GM23338 (cell line): ENCODE measurements at places on chromosomes 7 and 10.

GRCh38 chr7:127677433-127678230 is 25.6 kb downstream of the SND1 start:
- H3K4me3 ChIP-seq = no peak overlapping the region
- peaks cover 75% of the 10 kb centered on the region for H3K4me1 ChIP-seq
- peaks cover under 1% of the 10 kb centered on the region; the same call in 1 of the 2 replicates for H3K36me3 ChIP-seq
- H3K27ac ChIP-seq = peak overlapping the region; percentile 79

- peaks cover 12% of the 10 kb centered on the region for H3K4me1 ChIP-seq
- H3K27me3 ChIP-seq = peaks cover 50% of the 10 kb centered on the region
- DNase-seq = peak; percentile 90
- no peak overlapping the region for H3K27ac ChIP-seq
- H3K36me3 ChIP-seq = no peaks in the 10 kb centered on the region
- no peak overlapping the region for H3K4me3 ChIP-seq
Observed at GRCh38 chr10:101041252-101041761, 10.3 kb downstream of the SFXN3 start.

DNA sequence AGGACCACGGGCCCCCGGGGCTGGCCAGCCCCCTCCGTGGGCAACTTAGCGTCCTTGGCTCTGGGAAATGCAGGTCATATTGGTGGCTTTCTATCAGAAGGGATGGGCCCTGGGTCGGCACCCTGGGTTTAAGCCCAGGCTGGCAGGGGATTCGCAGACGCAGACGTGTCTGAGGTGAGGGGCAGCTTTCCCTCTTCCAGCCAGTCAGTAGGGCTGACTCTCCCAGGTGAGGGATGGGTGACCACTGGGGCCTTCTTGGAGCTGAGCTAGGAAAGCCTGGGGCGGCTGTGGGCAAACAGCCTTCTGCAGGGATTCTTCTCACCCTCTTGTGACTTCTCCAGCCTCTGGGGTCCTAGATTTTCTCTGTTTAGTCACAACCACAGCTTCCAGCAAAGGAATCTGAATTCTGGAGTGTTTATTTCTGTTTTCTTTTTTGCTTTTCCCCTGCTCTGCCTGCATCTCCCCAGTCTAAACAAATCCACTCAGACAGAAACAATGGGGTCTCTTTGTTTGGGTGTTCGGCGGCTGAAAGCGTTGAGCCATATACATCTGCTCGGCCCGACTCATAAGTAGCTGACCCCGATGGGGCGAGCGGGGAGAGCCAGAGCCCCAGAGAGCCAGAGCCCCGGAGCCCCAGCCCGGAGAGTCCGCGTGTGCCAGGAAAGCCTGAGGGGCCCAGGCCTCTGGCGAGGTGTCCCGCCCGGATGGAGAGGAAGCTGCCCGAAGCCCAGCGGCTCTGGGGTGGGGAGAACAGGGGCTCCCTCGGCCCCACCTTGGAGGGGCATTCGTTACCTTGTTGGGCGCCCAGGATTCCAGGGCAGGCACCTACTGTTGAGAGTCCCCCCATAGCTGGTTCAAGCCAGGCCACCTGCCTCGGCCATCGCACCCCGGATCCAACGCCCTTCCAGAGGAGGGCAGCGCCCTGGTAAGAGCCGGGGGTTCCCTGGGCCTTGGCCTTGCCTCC is 2.0 kb downstream of the MNX1 start:
- H3K36me3 ChIP-seq = no peaks in the 10 kb centered on the region
- peaks cover 97% of the 10 kb centered on the region for H3K27me3 ChIP-seq
- peak overlapping the region; percentile 41; the same call in 1 of the 2 replicates for H3K4me3 ChIP-seq
- H3K4me1 ChIP-seq = peaks cover 58% of the 10 kb centered on the region
- DNase-seq = peak; percentile 40

GRCh38 chr7:108499566-108499965 is 26.4 kb downstream of the PNPLA8 start:
- H3K27ac ChIP-seq = no peak overlapping the region
- H3K27me3 ChIP-seq = no peaks in the 10 kb centered on the region
- H3K4me1 ChIP-seq = no peaks in the 10 kb centered on the region
- H3K4me3 ChIP-seq = no peak overlapping the region
- no peaks in the 10 kb centered on the region for H3K36me3 ChIP-seq
- DNase-seq = no peak

DNA sequence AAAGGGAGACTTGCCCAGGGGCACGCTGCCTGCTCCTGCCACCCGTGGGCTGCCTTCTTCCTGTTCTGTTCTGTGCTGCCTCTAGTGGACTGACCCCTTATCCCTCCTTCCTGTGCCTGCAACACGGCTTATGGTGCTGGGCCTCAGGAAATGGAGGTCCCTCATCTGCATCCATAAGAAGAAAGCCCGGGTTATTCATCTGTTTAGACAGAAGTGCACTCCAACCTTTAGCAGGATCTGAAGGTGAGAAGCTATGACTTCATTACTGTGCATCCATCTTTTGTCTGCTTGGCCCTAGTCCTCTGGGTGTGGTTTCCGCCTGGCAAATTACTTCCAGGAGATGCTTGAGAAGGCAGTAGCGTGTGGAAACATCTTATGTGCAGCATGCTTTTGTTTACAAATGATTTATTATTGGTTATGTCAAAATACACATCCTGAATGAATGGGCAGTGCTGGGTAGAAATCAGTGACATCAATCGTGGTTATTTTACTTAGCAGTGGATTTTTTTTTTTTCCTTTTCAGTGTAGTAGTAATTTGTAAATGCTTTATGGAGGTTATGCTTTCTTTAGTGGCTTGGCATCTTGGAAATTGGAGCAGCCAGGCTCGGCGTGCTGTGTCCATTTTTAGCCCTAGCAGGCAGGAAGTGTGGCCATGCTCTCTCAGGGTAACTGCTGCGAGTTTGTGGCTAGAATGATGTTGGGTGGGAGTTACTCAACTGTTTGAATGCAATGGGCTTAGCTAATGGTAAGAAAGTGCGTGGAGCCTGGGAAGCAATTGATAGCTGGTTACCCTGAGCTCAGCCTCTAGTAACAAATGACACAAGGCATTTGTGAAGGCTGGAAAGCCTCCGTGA is 12.7 kb downstream of the PTPRE start:
- H3K36me3 ChIP-seq = no peaks in the 10 kb centered on the region
- no peak overlapping the region for H3K4me3 ChIP-seq
- H3K4me1 ChIP-seq = no peaks in the 10 kb centered on the region

- no peak overlapping the region for H3K27ac ChIP-seq
- peak overlapping the region; percentile 67 for H3K4me3 ChIP-seq
- no peak for DNase-seq
- H3K36me3 ChIP-seq = no peaks in the 10 kb centered on the region
Observed at GRCh38 chr10:110672580-110672919, 28.4 kb downstream of the RBM20 start.

DNA sequence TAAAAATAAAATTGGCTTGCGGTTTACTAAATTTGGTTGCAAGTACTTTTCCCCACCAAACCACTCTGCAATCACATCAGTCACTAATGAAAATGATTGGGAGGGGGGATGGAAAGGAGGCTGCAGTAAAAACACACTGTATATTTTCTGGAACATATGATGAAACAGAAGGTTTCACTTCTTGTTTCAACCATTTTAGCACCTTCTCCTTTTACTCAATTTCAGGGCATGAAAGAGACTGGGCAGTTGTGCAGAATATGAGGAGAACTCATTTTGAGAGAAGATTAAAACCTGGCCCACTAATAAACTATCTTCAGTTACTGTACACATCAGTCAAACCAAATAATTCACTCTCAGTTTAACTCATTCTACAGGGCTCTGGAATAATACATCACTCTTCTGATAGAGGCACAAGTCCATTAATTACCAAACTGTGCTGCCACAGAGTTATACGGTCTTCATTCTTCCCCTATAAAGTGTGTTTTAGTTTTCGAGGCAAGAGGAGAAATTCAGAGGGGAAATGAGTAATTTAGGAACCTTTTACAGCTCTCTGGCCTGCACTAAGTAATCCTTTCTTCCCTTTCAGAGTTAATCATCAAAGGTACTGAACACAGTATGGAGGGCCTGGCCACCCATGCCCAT is 25.5 kb downstream of the JAZF1 start:
- H3K36me3 ChIP-seq = no peaks in the 10 kb centered on the region
- no peak for DNase-seq
- no peak overlapping the region for H3K4me3 ChIP-seq

GRCh38 chr10:62062752-62063512 is 161.4 kb downstream of the ARID5B start:
- H3K4me3 ChIP-seq = no peak overlapping the region
- DNase-seq = no peak

DNA sequence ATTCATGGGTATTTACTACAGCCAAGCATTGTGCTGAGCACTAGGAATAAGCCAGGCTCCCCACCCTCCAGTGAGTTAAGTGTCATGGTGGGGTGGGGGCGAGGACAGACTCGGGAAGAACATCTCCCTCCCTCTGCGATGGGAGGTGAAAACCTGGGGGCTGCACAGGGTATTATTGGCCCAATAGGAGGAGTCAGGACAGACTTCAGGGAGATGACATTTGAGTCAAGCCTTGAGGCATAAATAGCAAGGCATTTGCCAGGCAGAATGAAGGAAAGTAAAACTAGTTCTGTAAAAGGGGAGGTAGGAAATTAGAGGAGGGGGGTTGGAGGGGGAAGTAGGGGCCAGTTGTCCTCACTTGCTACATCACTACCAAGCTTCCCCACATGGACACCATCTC is 18.9 kb downstream of the NKX2-3 start:
- H3K36me3 ChIP-seq = no peaks in the 10 kb centered on the region
- H3K4me1 ChIP-seq = peaks cover 12% of the 10 kb centered on the region
- H3K27me3 ChIP-seq = peaks cover 38% of the 10 kb centered on the region

DNA sequence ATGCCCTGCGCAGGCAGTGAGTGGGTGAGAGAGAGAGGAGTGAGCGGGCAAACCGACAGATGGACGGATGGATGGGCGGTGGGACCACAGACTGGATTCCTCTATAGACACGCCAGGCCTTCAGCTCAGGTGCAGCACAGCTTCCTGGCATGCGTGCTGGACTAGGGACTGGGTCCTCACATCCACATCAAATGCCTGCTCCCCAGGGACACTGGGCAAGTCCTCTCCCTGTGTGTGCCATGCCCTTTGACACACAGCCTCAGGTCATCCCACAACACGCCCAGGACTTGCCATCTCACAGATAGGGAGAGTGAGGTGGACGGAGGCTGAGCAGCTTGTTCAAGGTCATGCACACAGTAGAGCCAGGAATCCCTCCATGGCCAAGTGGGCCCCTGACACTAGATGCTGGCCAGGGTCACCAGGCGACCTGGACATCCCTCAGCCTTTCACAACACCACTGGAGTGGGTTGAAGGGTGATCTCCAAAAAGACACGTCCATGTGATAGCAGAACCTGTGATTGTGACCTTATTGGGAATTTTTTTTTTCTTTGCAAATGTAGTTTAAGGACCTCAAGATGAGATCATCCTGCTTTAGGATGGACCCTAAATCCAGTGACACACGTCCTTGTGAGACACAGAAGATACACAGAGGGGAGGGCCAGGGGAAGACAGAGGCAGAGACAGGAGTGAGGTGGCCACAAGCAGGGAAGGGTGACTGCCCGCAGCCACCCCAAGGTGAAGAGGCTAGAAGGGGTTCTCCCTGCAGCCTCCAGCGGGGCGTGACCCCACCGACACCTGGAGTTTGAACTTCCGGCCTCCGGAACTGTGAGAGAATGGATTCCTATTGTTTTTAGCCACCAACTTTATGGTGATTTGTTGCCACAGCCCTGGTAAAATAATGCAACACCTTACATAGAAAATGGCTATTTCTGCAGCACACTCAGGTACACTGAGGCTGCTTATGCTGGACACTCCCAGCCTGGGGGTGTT is 155.0 kb upstream of the CHST15 start:
- DNase-seq = no peak
- H3K36me3 ChIP-seq = no peaks in the 10 kb centered on the region
- H3K27ac ChIP-seq = no peak overlapping the region

- no peak overlapping the region for H3K27ac ChIP-seq
- no peaks in the 10 kb centered on the region for H3K27me3 ChIP-seq
- no peak for DNase-seq
- no peaks in the 10 kb centered on the region for H3K36me3 ChIP-seq
- no peak overlapping the region for H3K4me3 ChIP-seq
Observed at GRCh38 chr10:126549344-126549743, 121.1 kb downstream of the C10orf90 start.

DNA sequence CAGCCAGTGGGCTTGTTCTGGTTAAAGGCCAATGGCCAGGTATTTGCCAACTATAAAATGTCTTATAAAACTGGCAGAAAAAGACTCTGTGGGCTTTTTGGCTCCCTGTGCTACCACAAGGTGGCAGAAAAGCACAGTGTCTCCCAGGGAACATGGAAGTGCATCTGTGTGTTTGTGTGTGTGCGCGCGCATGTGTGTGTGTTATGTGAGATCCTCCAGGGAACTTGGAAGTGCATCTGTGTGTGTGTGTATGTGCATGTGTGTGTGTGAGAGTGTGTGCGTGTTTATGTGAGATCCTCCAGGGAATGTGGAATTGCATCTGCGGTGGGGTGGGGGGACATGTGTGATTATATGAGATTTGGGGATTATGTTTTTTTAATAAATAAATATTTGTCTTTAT is 30.2 kb upstream of the ABI1 start:
- peak; percentile 85 for DNase-seq
- peaks cover 8% of the 10 kb centered on the region; the same call in 1 of the 2 replicates for H3K4me1 ChIP-seq
- no peak overlapping the region for H3K4me3 ChIP-seq

DNA sequence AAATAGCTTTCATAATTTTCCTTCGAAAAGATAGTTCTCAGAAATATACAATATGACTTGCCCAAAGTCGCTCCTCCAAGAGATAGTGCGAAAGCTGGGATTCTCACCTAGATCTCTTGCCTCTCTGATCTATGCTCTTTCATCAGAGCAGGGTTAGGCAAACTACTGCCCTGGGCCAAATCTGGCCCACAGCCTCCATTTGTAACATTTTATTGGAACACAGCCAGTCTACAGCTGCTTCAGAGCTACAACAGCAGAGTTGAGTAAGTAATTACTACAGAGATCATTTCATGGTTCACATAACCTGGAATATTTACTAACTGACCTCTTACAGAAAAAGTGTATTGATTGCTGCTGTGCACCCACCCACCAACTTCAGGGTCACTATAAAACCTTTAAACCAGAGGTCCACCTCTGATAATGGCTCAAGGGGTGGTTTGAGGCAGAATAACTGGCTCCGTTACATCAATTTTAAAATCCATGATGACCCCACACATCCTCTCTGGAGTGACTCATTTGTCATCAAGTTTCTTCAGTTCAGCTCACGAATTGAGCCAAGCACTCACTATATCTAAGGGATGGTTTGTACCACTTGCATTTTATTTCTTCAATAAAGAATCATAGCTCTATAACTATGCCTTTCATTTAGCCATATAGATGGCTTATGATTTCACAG is 1019.0 kb downstream of the XPNPEP1 start:
- no peaks in the 10 kb centered on the region for H3K27me3 ChIP-seq
- H3K4me1 ChIP-seq = no peaks in the 10 kb centered on the region
- H3K27ac ChIP-seq = no peak overlapping the region
- no peak overlapping the region for H3K4me3 ChIP-seq
- no peaks in the 10 kb centered on the region for H3K36me3 ChIP-seq

GRCh38 chr10:82037076-82037475 is 162.1 kb downstream of the NRG3 start:
- H3K4me3 ChIP-seq = no peak overlapping the region
- no peaks in the 10 kb centered on the region for H3K27me3 ChIP-seq
- no peaks in the 10 kb centered on the region for H3K36me3 ChIP-seq
